SJSA1 (cell line): ENCODE measurements at places on chromosomes 6 and 20. TPM values are rescaled to one million over a fixed set of nuclear protein-coding genes. Genes with fewer than 3 reads are reported as not detected.
A peak's percentile ranks its signal among the peaks of the same experiment; 100 is the strongest.

DNA sequence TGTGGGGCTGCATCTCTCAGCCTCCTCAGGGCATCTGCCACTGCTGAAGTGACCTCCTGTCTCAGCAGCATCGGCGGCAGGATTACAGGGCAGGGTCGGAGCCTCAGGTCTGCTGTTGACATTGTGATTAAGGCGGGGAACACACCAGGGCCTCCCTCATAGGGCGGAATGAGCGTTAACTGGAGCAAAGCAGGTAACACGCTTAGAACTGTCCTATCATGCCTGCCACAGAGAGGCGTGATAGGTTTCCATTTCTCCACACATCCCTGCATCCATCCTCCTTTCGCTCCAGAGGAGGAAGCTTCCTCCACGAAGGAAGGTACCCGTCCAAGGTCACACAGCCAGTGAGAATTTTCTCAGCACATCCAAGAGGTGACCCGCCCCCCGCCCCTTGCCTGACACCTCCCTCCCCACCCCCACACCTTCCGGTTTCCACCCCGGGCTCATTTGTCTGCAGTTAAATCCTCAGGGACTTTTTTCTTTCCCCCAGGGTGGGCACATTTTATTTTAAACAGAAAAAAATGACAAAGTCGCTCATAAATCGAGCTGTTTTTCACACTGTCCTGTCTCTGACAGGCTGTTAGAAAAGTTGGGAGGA lies 200.8 kb downstream of the TFAP2C start:
- no peak for DNase-seq

Gene HMGN3
- total RNA-seq: 191 and 375 TPM in 2 replicates

DNA sequence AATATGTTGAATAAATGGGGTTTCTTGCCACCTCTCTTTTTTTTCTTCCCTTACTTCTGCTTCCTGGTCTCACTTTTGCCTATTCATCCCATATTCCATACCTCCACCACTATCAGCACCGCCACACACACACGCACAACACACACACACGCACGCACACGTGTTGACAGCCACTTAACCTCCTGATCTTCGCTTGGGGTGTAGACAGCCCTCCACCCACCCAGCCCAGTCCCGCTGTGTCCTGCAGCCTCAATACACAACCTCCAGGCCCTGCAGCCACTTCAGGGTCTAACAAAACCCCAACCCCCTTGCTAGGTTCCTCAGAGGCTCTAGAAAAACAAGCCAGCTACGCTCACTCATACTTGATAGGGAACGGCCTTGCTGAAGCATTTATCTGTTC lies 72.3 kb downstream of the LINC00237 start:
- DNase-seq: no peak

DNA sequence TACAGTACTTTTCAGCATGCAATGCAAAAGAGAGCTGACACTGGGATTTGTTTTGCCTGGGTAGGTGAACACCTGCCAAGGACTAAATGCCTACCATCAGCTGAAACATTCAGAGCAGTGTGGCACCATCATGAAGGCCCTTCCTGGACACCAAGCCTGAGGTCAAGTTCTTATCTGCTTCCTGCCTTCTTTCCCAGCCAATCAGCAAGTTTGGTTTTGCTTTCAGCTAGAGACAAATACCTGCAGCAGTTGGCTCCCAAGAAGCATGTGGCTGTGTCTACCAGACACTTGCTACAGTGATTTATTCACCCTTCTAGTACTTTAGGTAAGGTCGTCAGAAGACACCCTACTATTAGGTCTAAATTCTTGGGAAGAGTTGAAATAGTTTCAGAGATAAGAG lies 112.8 kb downstream of the TBX18 start:
- no peak for DNase-seq

Gene RAMACL
- total RNA-seq: 0.24 and 0.50 TPM in 2 replicates

DNA sequence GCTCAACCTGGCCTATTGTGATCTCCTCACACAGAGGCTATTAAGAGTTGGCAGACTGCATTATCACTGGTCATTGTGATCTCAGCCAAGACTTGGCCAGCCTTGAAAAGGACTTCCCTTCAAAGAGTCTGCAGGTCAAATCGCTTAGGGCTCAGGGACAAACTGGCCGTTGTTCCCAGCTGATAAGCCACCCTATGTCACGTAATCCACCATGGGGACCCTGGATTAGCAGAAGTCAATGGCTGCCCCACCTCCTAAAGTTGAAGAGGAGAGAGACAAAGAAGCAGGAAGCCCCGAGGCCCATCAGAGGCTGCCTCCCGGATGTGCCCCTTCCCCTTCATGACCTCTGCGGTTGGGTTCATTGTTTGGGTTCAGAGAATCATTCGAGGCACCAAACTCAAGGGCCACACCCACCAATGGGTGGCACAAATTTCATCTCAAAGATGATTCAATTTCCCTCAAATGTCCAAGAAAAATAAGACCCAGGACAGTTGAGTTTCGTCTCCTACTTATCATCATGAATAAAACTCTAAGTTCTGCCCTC lies 56.6 kb downstream of the BPIFB1 start:
- DNase-seq: no peak

Gene FAM162B
- not detected in 2 replicates for total RNA-seq

Gene BPIFA1
- total RNA-seq: not detected in 2 replicates

Gene CD109
- total RNA-seq: 31.2 and 47.3 TPM in 2 replicates

DNA sequence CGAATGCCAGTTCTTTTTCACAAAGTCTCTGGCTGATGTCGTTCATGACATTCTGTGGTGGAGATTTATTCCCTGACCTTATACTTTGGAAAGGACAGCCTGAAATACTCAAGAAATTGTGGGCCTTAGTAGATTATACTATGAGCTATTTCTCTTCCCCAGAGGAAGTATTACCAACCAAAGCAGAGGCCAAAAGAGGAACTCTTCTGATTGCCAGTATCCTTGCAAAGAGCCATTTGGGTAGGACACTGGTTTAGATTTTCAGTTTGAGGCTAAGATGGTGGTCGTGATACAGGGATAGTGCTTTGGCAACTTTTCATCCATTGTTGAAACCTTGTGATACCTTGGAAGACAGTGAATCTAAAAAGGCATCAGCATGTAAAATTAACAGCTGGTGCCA lies 327.3 kb downstream of the HACE1 start:
- DNase-seq: no peak

GRCh38 chr6:64872633-64873032 lies 834.4 kb downstream of the EYS start:
- DNase-seq: no peak

DNA sequence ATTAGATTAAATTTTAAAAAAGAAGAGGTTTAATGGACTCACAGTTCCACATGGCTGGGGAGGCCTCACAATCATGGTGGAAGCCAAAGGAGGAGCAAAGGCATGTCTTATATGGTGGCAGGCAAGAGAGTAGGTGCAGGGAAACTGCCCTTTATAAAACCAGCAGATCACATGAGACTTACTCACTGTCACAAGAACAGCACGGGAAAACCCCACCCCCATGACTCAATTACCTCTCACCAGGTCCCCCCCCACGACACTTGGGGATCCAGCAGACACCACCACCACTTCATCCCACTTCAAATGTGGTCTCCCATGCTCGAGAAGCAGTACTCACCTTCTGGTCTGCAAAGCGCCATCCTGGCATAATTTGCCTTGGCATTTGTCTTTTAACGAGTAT lies 24.6 kb downstream of the MTFR2 start:
- no peak for DNase-seq

- DNase-seq: no peak
These were observed 230.7 kb upstream of the BTBD3 start for GRCh38 chr20:11686820-11687543.

GRCh38 chr6:146890172-146890571 lies 291.4 kb downstream of the ADGB start:
- DNase-seq: no peak

DNA sequence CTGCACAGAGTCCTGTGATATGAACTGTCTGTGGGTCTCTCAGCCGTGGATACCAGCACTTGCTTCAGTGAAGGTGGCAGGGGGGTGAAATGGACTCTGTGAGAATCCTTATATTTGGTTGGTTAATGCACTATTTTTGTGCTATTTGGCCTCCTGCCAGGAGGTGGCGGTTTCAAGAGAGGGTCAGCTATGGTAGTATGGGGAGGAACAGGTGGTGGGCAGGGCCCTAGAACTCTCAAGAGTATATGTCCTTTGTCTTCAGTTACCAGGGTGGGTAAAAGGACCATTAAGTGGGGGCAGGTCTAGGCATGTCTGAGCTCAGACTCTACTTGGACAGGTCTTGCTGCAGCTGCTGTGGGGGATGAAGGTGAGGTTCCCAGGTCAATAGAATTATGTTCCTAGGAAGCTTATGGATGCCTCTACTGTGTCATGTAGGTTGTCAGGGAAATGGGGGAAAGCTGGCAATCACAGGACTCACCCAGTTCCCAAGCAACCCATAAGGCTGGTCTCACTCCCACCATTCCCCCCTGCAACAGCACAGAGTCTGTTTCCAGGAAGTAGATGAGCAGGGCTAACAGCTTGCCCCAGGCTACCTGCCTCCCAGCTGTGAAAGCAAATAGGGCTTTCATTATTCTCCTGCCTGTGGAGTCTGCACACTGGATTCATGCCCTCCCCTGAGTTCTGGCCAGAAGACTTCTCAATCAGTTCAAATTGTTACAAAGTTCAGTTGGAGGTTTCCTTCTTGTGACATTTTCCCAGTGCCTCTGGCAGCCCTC lies 56.8 kb upstream of the PHIP start:
- no peak for DNase-seq

DNA sequence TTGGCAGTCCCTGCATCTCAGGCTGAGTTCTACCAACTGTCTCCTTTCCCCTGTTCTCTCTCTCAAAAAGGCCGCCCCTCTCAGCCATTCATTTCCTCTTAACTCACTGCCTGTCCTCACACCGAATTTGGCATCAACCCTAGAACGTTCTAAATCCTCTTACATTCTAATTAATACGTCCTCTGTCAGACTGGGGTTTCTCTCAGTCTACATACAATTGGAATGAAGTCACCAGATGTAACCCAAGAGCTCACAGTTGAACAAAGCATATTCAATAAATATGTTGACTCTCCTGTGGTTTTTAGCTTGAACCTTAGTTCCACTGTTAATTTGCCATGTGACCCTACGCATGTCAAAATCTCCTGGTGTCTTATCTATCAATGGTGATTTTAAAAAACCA lies 269.6 kb downstream of the CLIC5 start:
- peak; percentile 42 for DNase-seq

GRCh38 chr6:20234136-20234535 lies 21.9 kb upstream of the MBOAT1 start:
- no peak for DNase-seq

Gene KLC4
- 9.7 and 10.5 TPM in 2 replicates for total RNA-seq

Gene GATA5
- total RNA-seq: not detected in 2 replicates

Gene MEP1A
- total RNA-seq: 0.08 and 1.0 TPM in 2 replicates

DNA sequence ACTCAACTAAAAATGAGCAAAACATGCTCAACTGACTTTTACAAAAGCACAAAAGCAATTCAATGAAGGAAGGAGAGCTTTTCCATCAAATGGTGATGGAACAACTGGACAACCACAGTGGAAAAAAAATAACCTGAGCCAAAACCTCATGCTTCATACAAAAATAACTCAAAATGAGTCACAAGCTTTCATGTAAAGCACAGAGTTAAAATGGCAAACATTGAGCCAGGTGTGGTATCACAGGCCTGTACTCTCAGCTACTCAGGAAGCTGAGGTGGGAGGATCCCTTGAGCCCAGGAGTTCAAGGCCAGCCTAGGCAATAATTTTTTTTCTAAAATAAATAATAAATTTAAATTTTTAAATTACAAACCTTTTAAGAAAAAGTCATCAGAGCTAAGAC lies 18.4 kb upstream of the HLA-G start:
- DNase-seq: no peak

DNA sequence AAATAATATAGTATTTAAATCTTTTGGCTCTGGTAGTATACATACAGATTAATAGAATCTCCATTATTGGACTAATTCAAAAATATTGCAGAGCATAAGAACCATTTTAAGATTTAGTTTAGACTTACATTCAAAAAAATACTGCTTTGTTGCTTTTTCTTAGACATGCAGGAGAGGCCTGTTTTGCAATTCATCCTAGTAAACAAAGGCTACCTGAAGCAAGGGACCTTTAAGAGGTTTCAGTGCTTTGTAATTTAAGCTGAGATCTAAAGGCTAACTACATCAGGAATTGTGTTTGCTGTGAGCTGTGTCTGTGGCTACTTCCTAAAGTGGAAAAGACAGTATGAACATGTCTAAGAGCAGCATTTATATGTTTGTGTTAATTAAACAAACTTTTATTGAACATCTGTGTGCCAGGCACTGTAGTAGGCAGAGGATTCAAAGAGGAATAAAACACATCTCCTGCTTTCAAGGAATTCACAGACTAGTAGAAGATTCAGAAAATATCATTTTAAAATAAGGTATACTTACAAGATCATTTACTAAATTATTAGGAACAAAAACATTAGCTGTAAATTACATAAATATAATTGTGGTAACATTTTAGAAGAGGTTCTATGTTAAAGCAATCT lies 29.1 kb upstream of the CALHM6 start:
- DNase-seq: no peak

DNA sequence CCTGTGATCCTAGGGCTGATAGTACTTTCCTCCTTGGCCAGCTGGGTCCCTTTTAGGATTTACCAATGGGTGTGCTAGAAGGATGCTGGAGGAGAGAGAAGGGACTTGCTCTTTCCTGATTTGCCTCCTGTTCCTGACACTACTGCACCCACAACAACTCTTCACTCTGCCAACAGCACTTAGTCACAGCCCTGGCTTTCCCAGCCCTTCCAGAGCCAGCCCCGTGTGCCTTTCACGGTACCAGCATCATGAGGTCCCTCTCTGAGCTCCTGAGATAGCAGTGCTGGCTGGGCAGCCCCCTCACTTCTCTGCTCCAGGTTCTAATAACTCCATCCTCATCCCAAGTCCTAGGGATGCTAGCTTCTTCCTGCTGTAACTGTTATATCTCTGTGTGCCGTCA lies 80.9 kb downstream of the DNAH8 start:
- no peak for DNase-seq

Gene PRL
- total RNA-seq: not detected in 2 replicates

Gene ADGB
- total RNA-seq: not detected in 2 replicates

GRCh38 chr20:25339608-25340007 lies 51.0 kb downstream of the ABHD12 start:
- no peak for DNase-seq

Gene ANKRD66
- not detected in 2 replicates for total RNA-seq

- DNase-seq: no peak
These were observed 702 bp upstream of the TNFAIP3 start for GRCh38 chr6:137866200-137866913.

Gene SUN5
- not detected in 2 replicates for total RNA-seq

DNA sequence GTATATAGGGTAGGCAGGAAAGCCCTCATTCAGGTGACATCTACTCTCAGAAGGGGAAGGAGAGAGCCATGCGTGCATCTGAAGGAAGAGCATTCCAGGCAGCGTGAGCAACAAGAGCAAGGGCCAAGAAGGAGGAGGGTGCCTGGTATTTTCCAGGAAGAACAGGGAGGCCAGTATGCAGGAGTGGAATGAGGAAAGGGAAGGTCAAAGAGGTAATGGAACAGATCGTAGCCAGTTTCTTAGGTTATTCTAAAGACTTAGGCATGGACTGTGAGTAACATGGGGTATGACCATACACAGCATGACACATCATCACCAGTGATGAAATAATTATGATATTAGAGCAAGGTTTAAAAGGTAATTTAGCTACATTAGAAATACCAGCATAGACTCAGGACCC lies 24.1 kb downstream of the ALDH8A1 start:
- DNase-seq: no peak

- no peak for DNase-seq
These were observed 23.6 kb upstream of the TGM6 start for GRCh38 chr20:2357114-2357513.
